ENCODE measurements at places on chromosomes 6 and 20. TPM values are rescaled to one million over a fixed set of nuclear protein-coding genes. Genes with fewer than 3 reads are reported as not detected.

DNA sequence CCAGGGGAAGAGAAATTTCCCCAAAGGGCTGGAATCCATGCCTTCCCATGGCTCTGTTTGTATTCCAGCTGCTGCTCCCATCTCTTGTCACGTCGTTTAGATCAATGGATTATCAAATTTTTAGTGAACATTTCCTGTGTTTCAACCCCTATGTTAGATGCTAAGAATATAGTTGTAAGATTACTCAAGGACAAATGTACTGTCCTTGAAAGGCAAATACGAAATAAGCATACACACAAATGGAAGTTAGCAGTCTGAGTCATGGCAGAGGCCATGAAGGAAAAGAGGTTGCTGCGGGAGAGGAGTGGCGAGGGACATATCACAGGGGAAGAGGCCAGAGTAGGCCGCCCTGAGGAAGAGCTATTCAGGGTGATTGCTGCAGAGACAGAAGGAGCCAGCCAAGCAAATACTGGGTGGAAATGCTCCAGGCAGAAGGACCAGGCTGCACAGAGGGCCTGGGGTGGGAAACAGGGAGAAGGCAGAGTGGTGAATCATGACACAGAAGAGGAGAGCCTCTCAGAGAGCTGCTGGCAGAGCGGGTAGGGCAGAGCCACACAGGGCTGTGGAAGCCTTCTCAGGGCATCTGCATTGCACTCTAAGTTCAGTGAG is 219.2 kb upstream of the LRFN2 start:
- DNase-seq, result no peak

DNA sequence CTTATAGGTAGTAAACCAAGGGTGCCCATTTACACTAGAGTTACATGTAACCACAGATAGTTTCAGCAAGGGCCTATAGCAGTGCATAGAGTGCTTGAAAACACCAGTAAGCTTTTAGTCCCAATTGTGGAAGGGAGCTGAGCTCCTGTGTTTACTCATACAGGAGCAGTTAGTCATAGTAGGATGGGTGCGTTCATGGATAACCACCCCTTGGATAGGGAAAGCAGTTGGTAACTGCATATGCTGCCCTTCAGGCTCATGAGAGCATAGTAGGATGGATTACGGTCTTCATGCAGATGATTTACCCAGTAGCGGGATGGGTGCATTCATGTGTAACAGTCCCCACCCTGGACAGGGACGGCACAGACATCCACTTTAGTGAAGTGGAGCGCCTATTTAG is 45.1 kb downstream of the OR2B6 start:
- no peak for DNase-seq

ULBP2 gene
- total RNA-seq, result not detected

DNA sequence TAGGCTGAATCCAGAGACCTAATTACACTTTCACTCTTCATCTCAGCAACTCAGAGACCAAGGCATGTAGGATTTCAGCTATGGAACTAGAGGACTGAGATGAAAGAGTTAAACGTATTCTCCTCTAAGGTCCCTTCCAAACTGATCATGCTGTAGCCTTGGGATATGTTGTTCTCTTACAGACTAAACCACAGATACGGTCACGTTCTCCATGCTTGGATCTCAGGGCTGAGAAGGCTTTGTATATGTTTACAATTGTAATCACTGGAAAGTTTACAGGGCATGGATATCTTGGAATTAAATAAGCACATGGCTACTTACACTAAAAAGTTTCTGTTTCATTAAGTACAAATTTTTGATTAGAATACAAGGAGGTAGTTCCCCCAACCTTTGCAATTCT is 50.1 kb downstream of the PKIB start:
- no peak for DNase-seq

LCA5 gene
- 2.6 TPM for total RNA-seq

DNA sequence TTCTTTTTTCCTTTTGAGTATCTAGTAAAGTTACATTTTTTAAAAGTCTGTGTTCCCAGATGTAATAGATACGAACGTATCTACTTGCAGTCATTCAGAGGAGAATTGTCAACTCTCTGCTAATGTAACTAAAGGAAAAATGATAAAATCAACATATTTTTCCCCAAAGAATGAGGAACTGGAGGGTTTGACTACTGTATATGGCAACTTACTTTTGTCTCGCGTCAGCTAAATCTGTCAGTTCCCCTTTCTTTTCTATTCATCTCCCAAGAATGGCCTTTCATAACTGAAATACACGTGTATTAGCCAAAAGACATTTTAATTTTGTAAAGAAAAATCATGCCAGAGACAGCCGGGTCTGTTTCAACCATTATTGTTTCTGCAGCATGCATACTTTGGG is 5.4 kb downstream of the EYA2 start:
- no peak for DNase-seq

FOXA2 gene
- total RNA-seq, result 63.3 TPM

DNA sequence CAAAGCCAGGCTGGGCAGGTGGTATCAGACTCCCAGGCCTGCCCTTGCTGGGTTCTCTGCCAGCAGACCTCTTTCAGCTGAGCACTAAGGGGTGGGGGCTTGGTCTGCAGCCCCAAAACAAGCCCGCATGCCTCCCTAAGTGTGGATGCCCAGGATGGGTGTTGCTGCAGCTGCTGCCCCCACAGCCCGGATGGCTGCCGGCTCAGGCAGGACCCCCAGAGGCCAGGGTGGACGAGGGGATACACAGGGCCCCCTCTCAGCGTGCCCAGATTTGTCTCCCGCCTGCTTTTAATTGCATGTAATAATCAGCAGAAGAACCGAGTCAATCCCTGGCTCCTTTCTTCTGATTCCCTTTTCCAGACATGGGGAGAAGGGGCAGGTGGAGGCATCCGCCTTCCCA is 60.8 kb downstream of the VEGFA start:
- no peak for DNase-seq

GSTA3 gene
- not detected for total RNA-seq

GRCh38 chr20:62051144-62051543 is 14.5 kb downstream of the TAF4 start:
- DNase-seq, result no peak

DNA sequence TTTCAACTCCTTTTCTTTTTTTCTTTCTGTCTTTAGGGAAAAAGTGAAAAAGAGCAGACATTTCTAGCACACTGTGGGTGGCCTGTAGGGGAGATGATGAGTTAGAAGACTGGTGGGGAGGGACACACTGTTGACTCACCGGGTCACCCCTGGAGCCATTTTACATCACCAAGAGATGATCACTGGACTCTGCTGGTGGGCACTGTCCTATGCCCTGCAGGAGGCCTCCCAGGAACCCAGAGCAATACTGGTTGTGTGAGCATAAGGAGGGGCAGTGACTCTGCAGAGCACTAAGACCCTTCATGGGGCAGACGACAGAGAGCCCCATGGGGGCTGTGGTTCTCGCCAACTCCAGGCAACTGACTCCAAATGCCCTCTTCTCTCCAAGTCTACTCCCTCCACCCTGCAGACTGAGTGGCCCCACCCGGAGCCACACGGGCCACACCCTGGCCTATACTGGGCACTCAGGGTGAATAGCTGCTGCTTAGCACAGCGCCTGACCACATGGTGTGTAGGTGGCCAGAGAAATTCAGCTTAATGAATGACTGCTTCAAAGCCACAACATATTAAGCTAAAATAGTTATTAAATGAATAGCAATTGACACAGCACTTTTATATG is 177.5 kb downstream of the CDC5L start:
- no peak for DNase-seq

- no peak for DNase-seq
Observed at GRCh38 chr20:7716286-7716972, 223.8 kb downstream of the HAO1 start.

- DNase-seq, result no peak
Observed at GRCh38 chr6:97136626-97137358, 146.2 kb downstream of the MMS22L start.

IYD gene
- total RNA-seq, result 1.3 TPM

CEP162 gene
- total RNA-seq, result 9.6 TPM

DNA sequence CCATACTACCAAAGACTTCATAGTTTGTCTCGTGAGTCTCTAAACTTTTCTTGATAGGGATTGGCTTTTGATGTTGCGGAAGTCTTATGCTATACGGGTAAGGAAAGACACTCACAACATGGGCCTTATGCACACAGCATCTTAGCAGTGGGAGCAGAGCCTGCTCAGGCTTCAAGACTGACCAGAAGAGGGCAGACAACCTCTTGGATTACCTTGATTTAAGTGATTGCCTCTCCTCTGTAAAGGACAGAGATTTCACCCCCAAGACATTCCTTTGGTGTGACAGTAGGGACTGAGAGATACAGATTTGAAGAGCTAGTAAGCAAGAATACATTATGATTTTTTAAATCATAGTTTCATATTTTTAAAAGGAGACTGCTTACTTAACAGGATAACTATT is 71.0 kb upstream of the SAMD3 start:
- DNase-seq, result peak; percentile 7

DNA sequence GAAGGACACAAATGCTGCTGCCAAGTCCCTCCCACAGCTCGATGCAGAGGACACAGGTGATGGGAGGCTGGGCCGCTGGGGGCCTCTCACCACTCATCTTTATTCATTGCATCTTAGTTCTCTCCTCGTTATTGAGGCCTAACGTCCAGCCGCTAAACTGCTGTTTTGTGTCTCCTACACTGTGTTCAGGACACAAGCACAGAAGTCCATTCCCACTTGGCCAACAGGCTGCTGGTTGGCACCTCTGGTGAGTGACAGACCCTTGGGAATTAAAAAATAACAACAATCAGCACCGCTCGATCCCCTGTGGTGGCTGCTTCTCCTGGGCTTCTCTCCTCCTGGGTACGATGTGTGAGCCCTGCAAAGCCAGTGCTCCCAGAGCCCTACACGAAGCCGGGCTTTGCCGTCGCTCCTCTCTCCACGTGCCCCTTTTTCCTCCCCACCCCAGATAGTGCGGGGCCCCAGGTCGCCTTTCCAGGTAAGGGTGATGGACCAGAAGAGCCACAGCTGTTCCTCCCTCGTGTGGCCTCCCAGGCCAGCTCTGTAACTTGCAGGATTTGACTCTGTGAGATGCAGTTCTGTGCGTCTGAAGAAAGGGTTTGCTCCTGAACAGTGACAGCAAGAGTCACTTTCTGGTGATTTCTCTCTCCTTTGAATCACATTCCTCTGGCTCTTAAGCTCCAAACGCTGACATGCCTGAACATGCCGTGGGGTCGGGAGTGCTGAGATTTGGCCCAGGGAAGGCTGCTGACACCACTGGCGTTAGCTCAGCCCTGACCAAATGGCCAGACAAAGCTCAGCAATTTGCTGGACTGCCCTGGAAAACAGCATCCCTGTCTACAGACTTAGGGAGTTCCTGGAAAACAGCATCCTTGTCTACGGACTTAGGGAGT is 59.3 kb downstream of the DLL1 start:
- no peak for DNase-seq

WFDC5 gene
- not detected for total RNA-seq

- no peak for DNase-seq
Observed at GRCh38 chr6:75266716-75267291, 17.8 kb downstream of the TMEM30A start.

GRCh38 chr20:35326021-35326739 is 34.0 kb upstream of the FAM83C start:
- no peak for DNase-seq

LHFPL5 gene
- 5.6 TPM for total RNA-seq

- no peak for DNase-seq
Observed at GRCh38 chr20:59295531-59295930, 4.9 kb upstream of the EDN3 start.

- DNase-seq, result no peak
Observed at GRCh38 chr6:82772851-82773717, 292.6 kb downstream of the UBE3D start.

MICB gene
- 0.78 TPM for total RNA-seq

DNA sequence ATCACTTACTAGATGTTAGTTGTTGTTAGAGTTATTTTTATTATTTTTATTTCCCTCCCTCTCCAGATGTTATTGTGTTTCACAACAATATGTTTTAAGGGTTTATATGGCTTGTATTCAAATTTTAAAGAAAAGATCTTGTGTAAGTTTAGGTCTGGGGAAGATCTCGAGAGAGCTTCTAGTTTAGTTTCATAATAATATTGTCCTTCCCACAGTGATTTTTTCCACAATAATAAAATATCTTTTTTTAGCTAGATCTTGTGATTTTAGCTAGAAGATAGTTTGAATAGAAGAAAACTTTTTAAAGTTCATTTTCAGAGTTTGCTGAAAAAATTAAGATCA is 55.0 kb downstream of the ADGRG6 start:
- no peak for DNase-seq

GRCh38 chr6:49563006-49563886 is 12.8 kb downstream of the C6orf141 start:
- DNase-seq, result no peak

- no peak for DNase-seq
Observed at GRCh38 chr6:19879663-19880062, 42.5 kb downstream of the ID4 start.

DNA sequence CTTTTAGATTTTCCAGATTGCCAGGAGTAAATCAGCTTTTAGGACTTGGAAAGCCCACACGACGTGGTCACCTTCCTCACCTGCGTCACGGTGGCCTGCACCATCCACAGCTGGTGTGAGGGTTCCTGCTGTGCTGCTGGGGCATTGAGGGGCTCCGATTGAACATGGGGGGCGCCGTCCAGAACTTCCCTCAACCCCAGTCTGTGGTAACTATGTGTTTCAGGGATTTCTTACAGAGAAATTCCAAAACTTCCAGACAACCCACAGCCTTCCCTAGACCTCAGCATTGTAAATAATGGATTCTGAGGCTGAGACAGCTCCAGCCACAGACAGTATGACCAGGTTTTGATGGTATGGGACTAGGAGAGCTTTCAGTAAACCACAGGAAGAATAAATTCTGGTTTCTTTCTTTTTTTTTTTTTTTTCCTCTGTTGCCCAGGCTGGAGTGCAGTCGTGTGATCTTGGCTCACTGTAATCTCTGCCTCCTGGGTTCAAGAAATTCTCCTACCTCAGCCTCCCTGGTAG is 46.7 kb upstream of the IRF4 start:
- no peak for DNase-seq

DNA sequence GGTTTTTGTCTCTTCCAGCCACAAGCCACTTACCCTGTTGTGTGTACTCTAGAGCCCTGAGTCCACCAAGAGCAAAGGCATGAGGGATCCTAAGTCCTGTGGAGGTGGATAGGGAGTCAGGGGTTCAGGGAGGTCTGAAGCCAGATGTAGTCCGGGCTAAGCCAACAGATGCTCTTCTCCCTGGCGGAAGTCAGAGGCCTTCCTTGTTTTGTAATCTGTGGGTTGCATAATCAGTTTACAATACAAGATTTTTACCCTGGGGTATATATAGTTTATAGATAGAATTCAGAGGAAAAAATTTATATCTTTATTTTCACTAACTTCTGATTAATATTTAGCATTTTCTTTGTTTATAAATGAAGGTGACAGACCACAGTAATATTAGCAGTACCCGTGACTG is 9.2 kb downstream of the LAMP5 start:
- no peak for DNase-seq

- no peak for DNase-seq
Observed at GRCh38 chr6:107985701-107986100, 27.7 kb upstream of the SEC63 start.

DNA sequence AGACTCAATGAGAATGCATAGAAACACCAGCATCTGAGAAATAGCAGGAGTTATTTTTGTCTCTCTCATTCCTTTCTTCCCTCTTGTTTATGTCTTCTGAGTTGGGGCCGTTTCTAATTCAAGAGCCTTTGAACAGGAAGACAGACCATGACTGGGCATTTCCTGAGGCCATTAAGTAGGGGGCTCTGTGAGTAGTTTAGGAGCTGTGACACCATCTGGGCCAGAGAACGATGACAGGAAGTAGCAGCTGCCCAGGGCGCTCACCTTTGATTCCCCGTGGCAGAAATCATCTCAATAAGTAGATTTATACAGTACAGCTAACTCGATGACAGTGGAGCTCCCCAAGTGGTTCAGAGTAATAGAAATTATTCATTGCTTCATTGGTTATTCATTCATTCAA is 298.4 kb upstream of the PLN start:
- DNase-seq, result no peak
